ENCODE measurements at places on chromosomes 7 and 10.

- DNase-seq, result no peak
Observed at GRCh38 chr10:114970515-114970914, 32.5 kb downstream of the TRUB1 start.

- peak; percentile 7 for DNase-seq
Observed at GRCh38 chr7:36473454-36474282, 84.0 kb downstream of the ANLN start.

- DNase-seq, result no peak
Observed at GRCh38 chr10:45076891-45077290, 76.2 kb downstream of the ZNF22 start.

DNA sequence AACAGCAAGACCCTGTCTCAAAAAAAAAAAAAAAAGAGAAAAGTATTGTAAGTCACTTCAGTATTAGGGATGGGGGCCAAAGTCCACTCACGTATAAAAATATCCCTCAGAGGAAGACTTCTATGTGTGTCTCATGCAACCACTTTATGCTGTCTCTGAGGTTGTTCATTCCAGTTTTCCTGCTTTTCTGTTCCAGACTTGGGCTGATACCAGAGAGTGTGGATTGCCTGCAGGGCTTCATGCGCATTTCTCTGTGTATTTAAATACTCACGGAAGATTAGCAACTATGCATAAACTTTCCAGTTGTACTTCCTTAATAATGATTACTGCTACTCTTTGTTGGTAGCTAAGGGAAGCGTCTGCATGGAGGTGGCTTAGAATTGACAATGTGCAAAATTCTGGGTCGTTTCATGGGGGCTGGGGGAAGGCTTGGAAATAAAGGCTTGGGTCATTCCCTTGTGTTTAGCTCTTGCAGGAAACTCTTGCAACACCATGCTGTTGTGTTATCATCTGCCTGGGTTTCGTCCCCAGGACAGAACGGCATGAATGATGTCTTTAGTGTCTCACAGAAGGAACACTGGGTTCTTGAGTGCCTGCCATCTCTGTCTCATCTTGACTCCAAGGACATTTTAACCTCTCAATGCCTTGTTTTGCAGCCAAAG, 54.1 kb downstream of the KIAA1217 start:
- no peak for DNase-seq

GRCh38 chr10:43228783-43229207, 38.1 kb downstream of the RASGEF1A start:
- no peak for DNase-seq

DNA sequence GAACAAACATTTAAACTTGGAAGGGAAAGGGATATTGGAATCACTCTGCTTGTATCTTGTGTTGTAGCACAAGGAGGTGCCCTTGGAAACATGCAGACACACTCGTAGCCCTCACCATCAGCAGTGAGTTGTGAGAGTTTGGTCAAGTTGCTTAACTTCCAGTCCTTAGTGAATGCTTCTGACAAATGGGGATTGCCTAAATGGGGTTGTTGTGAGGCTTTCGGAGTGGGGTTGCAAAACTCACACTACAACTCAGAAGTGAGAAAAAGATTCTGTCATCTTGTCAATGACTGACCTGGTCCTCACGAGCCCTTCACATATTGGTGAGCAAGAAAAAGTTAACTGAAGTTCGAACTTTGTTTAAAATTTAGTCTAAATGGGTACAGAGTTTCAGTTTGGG, 29.0 kb upstream of the GSDME start:
- no peak for DNase-seq
